Nucleus accumbens (tissue), 56 donors: ENCODE measurements at places on chromosomes 12 and 14.

GRCh38 chr14:36317650-36318049, 2.8 kb downstream of the MBIP start:
- DNase-seq = no peak

- no peak for DNase-seq
Observed at GRCh38 chr14:90522571-90523191, 125.9 kb downstream of the CALM1 start.

DNA sequence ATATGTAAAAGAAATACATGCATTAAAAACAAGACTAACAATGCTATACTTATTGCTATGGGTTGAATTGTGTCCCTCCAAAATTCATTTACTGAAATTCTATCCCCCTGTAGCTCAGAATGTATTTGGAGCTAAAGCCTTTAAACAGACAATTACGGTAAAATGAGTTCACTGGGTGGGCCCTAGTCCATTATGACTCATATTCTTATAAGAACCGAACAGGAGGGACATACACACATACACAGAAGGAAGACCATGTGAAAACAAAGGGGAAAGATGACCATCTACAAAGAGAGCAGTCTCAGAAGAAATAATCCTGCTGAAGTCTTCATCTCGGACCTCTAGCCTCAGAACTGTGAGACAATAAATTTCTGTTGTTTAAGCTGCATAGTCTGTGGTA, 77.1 kb upstream of the ANKS1B start:
- no peak for DNase-seq

GRCh38 chr12:24075650-24076049, 126.2 kb upstream of the SOX5 start:
- no peak for DNase-seq

DNA sequence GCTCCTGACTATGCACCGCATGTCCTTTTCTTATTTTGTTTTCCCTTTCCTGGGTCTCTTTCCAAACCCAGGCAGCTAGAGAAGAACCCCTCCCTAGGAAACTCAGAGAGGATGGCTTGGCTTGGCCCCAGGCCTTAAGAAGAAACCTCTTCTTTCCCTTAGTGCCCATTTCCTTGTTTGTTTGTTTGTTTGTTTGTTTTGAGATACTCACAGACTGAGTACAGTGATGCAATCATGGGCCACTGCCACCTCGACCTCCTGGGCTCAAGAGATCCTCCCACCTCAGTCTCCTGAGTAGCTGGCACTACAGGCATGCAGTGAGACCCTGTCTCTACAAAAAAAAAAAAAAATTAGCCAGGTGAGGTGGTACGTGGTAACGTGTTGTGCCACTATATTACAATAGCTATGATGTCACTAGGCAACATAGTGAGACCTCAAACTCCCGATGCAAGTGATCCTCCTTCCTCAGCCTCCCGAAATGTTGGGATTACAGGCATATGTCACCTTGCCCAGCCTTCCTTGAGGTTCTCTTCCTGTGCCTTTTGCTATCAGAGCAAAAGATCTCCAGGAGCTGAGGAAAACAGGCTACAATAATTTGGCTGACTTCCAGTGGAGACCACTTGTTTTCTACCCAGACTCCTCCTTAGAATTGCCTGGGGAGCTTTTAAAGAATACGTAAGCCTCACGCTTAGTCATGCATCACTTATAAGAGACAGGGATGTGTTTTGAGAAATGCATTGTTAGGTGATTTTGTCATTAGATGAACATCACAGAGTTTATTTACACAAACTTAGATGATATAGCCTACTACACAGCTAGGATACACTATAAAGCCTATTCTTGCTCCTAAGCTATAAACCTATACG, 34.5 kb upstream of the LGALS3 start:
- DNase-seq = no peak

DNA sequence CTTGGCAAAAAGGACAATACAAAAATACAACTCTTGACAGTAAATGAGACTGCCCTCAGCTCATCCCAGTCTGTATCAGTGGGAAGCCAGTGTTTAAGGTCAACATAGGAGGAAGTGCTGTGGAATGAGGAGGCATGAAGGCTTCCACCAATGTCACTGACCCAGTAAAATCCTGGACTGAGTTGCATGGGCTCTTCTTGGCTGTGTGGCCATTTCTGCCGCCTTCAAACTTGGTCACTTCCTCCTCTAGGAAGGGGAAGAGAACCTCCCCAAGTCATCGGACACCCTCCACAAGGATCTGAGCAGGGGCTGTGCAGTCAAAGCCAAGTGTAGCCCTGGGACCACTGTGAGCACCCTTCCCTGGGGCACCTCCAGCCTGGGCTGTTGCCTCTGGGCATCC, 11.9 kb downstream of the GPR68 start:
- no peak for DNase-seq

- DNase-seq = peak; percentile 31
Observed at GRCh38 chr14:75430116-75430515, 2.3 kb downstream of the JDP2 start.

- no peak for DNase-seq
Observed at GRCh38 chr14:106883218-106883692, 1356.9 kb downstream of the TMEM121 start.

- no peak for DNase-seq
Observed at GRCh38 chr12:50248883-50249282, 34.4 kb downstream of the LIMA1 start.

- no peak for DNase-seq
Observed at GRCh38 chr12:119959435-119959834, 29.6 kb upstream of the BICDL1 start.

GRCh38 chr12:94616203-94616729, 34.1 kb downstream of the TMCC3 start:
- peak; percentile 84 for DNase-seq

DNA sequence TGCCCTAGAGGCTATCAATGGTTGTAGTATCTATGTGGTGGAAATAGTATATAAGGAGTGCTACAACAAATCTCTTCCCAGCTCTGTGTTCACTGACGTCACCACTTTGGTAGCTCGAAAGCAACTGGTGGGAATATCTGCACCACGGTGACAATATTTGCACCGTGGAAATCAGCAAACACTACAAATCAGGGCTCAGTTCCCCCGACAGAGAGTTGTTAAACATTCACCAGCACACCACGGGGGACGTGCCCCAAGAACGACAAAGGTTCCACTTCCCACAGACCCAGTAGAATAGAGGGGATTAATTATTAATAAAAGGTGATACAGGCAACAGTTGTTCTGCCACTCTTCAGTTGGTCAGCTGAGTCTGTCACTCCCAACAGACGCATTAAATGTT, 98.4 kb downstream of the CCDC60 start:
- DNase-seq = no peak

GRCh38 chr14:30193101-30193500, 265.5 kb upstream of the PRKD1 start:
- DNase-seq = no peak

GRCh38 chr12:72271451-72272090, 599 bp upstream of the TRHDE start:
- DNase-seq = no peak

DNA sequence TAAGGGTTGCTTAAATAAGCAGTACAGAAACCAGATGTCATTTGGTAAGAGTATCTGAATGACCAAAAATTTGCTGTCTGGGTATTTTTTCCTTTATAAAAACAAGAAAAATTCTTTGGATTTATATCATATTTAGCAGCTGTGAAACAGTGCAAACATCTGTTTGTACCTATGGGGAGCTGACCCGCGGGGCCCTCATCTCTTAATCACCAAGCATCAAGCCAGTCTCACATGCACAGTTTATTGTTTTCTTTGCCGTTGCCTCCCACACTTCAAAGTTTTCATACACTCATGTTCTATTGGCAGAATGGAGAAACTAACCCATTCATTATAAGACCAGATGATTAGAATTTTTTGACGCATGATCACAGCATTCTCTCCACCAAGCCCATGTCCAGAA, 142.2 kb downstream of the BMP4 start:
- no peak for DNase-seq

GRCh38 chr14:47208434-47208833, 467.0 kb downstream of the MDGA2 start:
- no peak for DNase-seq

GRCh38 chr12:82146740-82147139, 211.4 kb downstream of the CCDC59 start:
- no peak for DNase-seq
